ENCODE measurements at places on chromosomes 7 and 10.

DNA sequence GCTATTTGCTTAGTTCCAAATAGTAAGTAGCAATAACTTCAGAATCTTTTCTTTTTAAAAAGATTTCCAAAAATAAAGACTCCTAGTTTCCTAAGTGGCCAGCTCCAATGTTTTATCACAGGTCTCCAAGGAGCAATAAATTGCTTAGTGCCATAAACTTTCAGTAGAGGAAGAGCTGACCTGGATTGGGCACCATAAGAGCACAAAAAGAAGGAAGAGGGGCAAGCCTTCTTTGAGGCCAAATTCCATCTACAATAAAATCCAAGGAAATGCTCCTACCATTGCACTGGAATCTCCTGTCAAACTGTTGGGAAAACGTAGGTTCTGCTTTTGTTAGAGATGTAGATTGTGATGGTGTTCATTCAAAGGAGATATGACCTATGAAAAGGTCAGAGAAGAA, 64.0 kb downstream of the DENND2A start:
- no peak for DNase-seq

DNA sequence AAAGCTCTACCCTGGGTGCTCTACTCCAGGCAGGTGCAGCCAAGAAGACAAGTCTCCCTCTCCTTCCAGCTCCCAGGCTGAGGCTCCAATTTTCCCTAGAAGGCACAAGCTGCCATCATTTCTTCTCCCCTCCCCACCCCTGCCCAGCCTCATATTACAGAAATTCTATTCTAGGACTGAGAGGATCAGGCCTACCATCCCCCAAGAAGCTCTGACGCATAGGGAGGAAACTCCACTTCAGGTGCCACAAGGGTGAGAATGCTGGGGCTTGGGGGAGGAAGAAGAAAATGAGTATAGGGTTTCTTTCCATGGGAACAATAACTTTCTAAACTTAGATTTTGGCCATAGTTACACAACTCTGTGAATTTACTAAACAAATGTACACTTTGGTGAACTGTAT, 35.3 kb downstream of the FEZF1 start:
- DNase-seq, result no peak

DNA sequence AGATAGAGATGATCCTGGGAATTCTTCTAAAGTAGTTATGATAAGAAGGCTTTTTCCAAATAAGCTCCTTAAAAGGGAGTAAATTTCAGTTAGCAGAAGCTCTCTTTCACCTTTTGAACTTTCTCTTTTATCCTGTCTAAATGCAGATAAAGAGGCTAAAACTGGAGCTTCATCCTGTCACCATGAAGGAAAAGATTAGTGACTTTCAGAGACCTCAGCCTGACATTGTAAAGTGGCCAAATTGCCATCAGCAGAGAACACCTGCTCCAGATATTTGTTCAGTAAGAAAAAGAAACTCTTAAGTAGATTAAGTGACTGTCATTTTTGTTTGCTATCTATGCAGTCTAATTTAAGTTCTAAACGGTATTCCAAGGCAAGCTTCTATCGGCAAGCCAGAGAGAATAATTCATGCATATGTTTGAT, 18.3 kb downstream of the VWDE start:
- DNase-seq, result no peak

DNA sequence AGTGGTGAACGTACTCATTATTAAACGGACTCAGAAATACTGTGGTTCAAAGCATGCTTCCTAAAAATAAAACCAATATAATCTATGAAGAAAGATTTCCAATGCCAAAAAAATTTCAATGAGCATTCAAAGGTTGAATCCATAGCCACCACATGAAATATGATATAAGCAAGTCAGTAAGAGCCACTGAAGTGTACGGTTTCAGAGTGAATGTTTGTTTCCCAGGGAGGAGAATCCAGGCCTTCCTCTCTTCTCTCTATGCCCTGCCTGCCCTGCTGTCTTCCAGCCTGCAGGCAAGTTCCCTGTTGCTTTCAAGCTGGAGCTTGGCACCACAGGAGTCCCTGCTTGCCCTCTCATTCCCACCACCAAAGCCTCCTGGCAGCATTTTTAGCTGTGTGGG, 1171.6 kb upstream of the C7orf33 start:
- DNase-seq, result no peak

- no peak for DNase-seq
Observed at GRCh38 chr10:21388589-21388988, 136.9 kb downstream of the SKIDA1 start.

GRCh38 chr10:133262696-133263095, 14.0 kb downstream of the ADAM8 start:
- DNase-seq, result no peak

DNA sequence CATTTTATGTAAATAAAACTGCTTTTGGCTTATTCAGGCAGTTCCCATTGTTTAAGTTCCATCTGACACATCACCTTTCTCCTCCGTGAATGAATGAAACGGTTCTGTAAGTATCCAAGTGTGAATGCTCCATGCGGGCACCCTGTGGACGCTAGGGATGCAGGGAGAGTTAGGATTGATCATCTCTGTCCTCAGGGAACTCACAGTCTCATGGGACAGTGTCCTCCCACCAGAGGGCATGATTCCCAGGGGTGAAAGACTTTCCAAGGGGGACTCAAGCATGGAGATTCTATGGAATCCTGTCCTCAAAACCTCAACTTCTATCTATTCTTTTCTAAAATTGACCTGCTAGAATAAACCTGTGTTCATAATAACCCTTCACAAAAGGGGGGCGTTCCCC, 98.8 kb downstream of the HECW1 start:
- DNase-seq, result no peak

DNA sequence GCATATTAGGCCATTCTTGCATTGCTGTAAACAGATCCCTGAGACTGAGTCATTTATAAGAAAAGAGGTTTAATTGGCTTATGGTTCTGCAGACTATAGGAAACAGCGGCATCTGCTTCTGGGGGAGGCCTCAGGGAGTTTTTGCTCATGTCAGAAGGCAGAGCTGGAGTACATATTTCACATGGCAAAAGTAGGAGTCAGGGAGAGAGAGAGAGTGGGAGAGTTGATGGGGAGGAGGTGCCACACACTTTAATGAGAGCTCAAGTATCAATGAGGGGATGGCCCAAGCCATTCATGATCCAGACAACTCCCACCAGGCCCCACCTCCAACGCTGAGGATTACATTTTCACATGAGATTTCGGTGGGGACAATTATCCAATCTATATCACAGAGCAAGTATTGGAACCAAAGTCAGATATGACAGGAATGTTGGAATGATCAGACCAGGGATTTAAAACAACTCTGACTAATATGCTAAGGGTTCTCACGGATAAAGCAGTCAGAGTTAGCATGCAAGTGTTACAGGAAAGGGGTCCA, 795.3 kb upstream of the CELF2 start:
- no peak for DNase-seq

GRCh38 chr7:43317075-43317474, 204.6 kb downstream of the HECW1 start:
- no peak for DNase-seq

- DNase-seq, result no peak
Observed at GRCh38 chr7:131605280-131605878, 49.0 kb upstream of the PODXL start.

DNA sequence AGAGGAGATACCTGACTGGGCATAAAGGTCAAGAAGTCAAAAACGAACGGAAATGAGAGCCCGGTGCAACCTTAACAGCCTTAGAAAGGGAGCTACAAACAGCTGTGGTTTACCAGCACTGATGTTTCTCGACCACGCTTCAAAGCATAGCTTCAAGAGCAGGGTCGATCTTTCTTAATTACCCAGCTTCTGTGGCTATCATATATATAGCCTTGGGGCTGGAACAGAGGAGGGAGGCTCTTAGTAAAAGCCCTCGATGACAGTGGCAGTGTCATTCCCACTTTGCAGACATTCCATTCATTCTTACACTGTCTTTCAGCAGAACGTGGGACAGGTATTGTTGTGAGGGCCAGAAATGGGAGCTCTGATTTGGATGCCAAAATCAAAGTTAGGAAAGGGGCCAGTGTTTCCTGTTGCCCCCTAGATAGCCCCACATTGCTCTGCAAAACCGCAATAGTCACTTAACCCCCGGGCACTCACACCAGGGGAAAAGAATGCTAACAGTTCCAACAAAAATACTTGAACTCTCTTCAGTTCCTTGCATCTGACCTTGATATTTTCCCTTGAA, 141.5 kb downstream of the MTPAP start:
- no peak for DNase-seq

DNA sequence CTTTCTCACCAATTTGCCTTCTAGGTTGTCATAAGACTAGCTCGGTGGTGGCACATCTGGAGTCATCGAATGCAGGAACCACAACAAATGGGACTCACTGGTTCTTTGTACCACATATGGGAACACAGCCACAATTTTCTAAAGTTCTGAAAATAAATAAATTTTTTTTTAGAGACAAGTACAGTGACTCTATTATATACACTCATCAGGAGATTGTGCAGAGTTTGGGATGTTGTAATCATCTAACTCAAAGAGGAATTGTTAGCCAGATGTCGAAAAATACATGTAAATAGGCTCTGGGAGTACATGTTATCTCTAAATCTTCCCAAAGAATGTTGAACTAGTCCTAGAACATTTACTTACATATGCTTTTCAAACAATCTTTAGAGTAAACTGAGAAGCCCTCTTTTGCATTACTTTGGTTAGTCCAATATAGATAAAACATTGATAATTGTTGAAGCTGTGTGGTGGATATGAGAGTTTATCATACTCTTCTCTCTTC, 19.6 kb upstream of the SEPTIN7 start:
- no peak for DNase-seq

DNA sequence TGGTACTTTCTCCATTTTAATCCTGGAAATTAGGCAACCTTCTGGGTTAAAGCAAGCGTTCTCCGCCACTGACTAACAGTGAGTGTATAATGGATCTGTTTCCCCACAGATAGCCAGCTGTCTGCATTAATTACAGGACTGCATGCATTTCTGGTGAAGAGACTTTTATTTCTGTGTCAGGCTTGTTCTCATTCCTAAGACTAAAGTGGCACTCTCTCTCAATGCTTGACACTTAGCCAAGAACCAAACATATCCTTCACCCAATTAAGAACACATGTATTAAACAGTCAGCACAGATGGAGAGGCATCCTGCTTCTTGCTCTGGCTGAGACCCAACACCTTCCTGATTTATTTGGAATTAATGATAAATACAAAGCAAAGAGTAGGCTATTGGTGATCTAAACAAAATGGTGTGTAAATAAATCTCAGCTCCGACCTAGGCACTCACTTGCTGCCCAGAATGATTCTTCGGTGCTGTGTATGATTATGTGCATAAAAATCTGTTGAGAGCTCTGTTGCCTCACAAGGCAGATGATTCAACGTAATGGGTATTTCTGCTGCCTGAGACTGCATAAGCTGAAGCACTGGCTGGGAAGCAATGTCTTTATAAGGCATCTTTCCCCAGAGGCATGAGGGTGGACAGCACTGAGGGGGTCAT, 16.8 kb downstream of the CALU start:
- no peak for DNase-seq

DNA sequence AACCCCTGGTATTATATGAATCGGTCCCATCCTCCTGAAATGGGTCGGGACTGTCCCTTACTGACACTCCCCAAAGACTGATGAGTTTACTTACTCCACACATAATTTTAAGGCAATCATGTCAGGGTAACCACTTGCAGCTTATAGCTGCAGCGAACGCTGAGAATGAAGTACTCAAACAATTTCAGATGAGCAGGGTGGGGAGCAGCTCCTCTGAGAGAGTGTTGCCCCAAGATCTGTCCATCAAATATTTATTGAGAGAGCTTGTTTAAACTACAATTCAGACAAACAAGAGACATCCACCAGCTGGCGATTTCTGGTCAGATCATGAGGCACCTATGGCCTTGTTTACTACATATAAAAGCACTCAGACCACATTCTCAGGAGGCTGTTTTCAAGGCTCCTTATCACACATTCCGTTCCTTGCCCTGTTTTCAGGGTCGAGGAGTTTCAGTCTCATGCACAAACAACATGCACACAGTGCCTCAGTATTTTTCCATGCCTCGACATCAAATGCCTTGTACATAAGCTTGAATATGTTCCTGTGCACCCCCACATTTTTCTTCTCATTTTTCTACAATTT, 80.1 kb downstream of the THSD7A start:
- DNase-seq, result no peak

GRCh38 chr10:78502210-78502936, 468.7 kb downstream of the RPS24 start:
- DNase-seq, result no peak

DNA sequence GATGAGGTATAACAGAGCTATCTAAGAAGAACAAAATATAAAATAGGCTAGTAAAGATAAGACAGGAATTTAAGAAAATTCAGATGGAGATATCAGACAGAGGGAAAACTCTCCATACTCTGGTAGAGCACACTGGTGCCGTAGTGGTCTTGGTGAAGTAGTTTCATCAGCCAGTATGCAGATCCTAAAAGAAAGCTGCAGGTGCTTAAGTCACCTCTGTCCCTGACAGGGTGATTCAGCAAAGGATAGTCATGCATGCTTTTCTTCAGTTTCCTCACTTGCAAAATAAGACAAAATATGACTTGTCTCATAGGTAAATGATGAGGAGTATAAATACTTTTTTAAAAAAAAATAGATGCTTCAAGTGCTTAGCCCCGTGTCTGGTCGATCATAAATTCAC, 794.9 kb downstream of the TNS3 start:
- DNase-seq, result no peak

DNA sequence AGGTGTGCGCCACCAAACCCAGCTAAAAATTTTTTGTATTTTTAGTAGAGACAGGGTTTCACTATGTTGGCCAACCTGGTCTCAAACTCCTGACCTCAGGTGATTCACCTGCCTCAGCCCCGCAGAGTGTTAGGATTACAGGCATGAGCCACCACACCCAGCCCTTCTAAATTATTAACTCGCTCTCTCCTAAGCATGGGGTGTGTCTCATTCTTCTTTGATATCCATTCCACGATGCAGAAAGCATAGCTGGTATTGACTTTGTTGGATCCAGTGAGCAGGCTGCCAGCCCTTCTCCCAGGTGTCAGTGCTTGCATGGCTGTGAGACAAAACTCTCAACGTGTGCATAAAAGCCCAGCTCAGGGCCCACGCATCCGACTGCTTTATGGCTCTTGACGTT, 254.1 kb upstream of the PFKP start:
- no peak for DNase-seq

DNA sequence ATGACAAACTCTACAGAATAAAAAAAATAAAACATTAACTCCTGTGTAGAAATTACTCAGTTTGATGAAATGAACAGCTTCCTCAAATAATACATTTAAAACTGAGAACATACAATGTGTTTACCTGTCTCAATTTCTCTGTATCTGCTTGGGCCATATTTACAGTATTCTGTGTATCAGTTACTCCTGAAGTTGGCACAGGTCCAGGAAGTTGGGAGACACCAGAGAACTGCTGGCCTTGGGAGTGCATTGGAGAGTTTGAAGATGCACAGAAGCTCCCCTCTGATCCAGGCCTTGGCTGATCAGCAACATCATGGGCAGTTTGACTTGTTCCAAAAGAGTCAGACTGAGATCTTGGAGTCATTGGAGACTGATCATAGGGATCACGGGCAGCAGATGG, 155.1 kb downstream of the GALNT11 start:
- DNase-seq, result no peak

Measured in activated T-cell treated with anti-CD3 and anti-CD28 coated beads, Interleukin-2, amount 50 U/mL, for 48 hours (primary cell).